Bone marrow (tissue), 2 donors: ENCODE measurements at places on chromosomes 5 and 9.
A peak's percentile ranks its signal among the peaks of the same experiment; 100 is the strongest.

GRCh38 chr9:133485531-133486260, 6.8 kb upstream of the SLC2A6 start:
- DNase-seq, result peak; percentile 36

DNA sequence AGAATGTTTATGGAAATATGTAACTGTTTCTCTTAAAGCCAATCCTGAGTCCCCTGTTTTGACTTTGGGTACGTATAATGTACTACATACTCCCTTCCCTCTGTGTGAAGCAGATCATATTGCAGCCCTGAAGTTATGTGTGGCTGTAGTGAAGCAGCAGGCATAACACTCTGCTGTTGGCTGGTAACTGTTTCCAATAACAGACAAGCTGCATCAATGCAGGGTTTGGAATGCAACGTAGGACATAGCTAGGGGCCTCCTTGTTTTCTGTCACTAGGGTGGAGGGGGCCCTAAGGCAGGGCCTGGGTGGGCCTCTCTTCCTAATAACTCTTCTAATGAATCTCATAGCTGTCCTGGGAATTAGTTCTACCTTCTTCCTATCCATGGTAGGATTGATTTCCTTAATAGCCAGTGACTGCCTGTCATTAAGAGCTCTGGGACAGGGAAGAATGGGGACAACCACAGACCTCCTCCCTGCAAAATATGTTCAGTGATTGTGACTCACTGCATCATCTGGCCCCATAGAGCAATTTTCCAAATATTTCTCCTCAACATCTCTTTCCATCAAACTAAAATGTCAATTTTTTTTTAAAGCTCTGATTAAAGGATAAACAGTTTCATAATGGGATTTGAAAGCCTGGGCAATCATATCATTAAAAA, 129.6 kb upstream of the HMHB1 start:
- no peak for DNase-seq

DNA sequence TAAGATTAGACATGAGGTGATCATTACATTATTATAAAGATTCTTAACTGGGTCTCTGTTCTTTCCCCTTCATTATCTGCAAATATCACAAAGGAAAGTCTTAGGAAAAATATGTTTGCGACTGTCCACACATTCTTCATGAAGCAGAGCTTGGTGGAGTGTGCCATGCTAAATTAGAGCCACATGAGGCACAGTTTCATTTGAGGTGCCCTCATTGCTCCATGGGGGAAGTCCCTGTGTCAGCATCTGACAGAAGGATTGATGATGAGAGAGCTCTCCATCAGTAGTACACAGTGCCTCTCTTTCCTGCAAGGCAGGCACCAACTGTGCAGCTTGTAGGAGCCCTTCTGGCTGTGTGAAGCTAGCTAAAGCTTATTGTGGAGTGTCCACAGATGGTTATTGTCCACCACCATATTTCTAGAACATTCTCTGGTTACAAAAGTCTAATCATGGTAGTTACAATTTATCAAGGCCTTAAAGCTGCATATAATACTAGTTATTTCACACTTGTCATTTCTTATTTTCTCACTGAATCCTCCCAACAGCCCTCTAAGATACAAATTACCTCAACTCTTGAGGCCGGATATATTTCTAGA, 63.9 kb downstream of the C9orf152 start:
- DNase-seq, result peak; percentile 91

DNA sequence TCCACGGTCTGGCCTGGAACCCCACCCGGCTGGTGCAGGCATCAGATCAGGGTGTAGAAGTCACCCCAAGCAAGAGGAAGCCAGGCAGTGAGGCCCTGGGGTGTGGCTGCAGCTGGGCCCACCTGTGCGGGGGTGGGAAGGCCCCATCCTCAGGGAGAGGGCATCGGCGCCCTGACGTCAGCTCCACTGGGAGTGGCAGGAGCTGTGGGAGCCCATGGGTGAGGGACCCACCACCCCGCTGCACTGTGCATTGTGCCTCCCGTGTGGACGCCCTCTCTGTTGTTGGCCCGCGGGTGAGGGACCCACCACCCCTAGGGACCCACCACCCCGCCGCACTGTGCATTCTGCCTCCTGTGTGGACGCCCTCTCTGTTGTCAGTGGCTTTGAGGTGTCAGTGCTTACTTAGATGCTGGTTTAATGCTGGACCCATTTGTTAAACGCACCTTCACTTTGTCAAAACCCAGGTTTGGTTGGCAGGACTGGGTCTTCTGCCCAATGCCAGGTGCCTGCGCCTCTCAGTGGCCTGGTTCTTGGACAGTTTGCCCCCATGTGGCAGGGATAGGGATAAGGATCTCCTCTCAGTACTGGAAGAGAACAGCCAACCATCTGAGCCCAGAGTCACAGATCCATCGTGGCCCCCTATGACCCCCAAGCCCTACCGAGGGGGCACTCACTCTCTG, 6.9 kb upstream of the EXOC3 start:
- DNase-seq, result no peak

DNA sequence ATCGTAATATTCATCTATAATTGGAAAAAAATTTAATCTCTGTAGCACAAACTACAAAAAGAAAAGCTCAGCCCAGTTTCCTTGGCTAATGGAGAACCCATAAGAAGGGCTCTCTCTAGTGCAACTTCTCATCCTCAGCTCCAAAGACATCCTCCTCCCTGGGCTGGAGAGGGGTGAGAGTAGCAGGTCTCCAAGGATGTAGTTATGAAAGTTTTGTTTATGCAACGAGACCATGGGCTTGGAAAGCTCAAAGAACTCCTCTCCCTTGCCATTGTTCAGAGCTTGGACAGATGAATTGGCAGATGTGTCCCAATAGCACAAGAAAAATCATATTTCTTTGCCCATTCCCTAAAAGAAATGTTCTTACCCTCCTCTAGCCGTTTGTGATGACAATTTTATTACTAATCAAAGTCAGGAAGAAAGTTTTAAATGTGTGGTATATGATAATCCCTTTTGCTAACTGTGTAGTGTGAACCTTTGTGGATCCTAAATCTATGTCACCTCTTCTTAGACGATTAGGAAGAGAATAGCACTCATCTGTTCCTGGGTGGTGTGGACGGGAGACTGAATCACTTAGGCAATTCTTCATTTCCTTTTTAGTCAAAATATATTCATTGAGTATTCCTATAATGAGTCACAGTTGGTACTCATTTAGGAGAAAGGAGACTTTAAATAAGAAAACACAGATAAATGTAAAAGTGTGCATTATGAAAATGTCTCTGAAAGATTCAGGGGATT, 52.2 kb downstream of the GARNL3 start:
- no peak for DNase-seq

DNA sequence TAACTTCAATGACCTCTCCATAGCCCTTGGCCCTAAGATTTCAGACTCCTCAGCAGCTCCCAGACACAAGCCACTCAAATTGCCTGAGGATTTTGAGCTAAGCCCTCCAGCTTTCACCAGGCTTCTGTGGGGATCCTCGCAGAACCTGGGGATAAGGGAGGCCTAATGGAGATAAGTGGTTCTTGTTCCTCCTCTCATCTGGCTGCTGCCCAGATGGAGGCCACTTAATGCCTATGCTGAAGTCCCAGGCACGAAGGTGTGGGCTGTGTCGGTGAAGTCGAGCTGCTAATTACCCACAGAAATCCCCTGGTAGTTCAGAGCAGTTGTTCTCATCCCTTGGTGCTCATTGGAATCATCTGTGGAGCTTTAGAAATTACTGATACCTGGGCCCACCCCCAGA, 10.3 kb upstream of the FAT2 start:
- no peak for DNase-seq

- DNase-seq, result no peak
Observed at GRCh38 chr5:53069626-53070025, 39.9 kb downstream of the MOCS2 start.

- DNase-seq, result no peak
Observed at GRCh38 chr9:935348-935965, 41.0 kb upstream of the DMRT3 start.

DNA sequence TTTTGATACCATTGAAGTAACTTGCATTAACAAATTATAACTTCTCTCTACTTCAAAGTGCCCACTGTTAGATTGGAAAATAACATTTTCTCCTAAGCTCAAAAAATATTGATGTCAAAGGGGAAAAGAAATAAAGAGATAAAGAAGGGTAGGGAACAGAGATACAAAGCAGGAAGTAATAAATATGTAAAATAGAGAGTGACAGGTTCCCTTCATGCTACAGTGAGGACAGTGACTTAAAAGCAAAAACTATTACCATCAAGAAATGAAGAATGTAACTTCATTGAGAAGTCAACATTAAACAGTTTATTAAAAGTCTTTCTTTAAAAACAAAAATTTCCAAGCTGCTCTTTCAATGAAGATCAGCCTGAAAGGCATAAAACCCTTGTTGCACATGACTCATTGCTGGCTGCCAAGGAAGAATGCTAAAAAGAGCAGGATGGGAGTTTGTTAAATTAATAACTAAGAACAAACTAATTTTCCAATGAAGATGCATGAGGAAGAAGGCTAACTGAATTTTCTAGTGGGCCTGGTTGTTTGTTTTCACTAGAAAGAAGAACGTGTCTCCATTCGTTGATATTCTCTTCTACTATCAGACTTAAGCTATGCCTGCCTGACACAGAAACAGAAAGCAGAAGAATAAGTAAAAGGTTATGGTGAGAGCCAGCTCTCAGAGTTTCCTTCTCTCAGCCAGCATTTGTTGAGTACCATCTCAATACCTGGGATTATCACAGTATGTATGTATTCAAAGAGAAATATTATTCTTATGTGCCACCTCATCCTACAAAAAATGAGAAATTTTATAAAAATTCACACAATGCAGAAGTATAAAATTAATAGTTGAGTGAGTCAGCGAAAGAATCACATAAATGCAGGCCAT, 197.8 kb upstream of the NREP start:
- no peak for DNase-seq

GRCh38 chr9:127640908-127641545, 28.9 kb downstream of the STXBP1 start:
- no peak for DNase-seq

DNA sequence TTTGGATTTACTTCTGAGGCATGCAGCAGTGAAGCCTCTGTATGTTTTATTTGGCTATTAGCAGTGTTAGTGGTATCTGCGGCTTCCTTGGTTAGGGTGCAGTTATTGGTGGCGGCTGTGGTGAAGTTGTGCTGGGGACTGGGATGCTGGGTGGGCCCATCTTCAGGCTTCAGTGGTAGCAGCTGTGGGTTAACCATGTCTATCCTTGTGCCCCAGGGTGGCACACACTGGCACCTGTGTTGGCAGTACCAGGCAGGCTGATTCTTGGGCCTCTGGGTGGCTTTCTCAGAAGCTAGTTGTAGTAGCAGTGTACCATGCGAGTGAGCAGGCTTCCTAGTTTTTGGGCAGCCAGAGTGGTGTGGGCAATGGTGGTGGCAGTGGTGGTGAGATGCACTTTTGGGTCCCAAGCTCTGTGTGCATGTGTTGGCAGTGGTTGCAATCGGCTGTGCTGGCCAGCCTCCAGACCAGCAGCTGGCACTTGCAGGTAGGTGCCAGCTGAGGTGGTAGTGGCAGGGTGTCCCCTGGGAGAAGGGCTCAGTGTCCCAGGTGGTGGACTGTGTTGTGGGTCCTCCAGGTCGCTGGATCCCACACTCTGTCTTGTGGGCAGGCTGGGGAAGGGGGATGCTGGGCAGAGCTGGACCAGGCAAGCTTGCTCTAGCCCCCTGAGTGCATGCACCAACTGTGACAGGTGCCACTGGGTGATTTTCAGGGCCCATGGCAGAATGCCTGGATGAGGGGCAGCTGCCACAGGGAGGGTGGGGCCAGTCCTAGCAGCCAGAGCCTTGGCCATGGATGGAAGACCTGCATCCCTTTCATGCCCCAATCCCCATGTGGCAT, 13.6 kb downstream of the AHRR start:
- DNase-seq, result no peak

GRCh38 chr5:113384782-113385285, 50.0 kb downstream of the TSSK1B start:
- no peak for DNase-seq

DNA sequence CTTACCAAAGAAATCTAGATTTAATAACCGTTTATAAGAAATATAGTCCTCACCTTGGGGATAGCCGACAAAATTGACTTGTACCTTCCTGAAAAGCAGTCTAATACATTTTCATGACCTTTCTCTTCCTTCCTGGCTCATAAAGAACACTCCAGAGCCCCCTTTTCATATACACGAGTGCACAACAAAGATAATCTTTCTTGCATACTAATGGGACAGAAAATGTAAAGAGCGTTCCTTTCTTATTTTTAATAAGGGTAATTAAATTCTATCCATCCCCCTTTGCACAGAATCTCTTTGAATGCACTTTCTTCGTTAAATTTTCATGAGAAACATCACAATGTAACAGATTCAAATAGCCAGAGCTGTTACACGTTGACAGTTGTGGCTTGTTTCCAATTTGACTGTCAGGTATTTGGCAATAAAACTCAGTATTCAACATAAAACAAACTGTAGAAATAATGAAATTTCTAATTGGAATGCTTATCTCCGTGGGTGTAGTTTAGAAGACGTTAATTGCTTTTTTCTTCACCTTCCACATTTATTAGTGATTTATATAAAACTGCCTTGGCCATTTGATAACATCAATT, 732.3 kb upstream of the DMAC1 start:
- DNase-seq, result no peak

DNA sequence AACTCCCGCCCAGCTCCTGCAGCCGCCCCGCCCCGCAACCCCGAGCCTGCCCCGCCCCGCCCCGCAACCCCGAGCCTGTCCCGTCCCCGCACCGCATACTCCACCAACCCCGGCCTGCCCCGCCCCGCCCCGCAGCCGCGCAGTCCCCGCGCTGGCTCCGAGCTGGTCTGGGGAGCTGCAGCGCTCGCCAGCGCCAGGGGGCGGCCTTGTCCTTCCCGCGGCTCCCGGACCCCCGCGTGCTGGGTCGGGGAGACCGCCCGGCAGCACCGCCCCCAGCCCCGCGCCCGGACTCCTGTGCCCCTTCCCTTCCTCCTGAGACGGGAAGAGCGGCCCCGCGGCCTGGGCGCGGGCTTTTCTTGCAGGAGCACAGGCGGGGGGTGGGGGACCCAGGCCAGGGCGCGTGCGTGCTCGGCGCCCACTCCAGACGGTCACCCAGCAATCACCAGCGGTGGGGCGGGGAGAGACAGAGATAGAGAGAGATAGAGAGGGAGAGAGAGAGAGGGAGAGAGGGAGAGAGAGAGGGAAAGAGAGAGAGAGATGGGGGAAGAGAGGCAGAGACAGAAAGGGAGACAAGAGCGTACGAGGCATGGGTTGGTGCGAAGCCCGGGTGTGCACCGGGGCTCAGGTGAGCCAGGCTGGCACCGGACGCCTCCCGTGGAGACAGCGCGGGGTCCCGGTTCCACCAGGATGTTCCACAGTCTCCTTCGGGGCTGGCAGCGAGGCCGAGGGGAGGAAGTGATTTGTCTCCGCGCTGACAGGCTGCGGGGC, 14.7 kb upstream of the TMEM250 start:
- DNase-seq, result no peak

- DNase-seq, result no peak
Observed at GRCh38 chr9:68933434-68934328, 80.2 kb downstream of the PRKACG start.

GRCh38 chr5:181052672-181053487, 12.8 kb downstream of the BTNL9 start:
- no peak for DNase-seq

GRCh38 chr5:179345433-179346321, at the start of gene ADAMTS2:
Gene ADAMTS2 (minus strand): TSS chr5:179345461. CDS start chr5:179345328, 133 bp downstream.
- DNase-seq, result peak; percentile 24

- no peak for DNase-seq
Observed at GRCh38 chr5:27472871-27473270, 434.5 kb upstream of the CDH9 start.
